ENCODE measurements at places on chromosomes 12 and 14. TPM values are rescaled to one million over a fixed set of nuclear protein-coding genes. Genes with fewer than 3 reads are reported as not detected.

DNA sequence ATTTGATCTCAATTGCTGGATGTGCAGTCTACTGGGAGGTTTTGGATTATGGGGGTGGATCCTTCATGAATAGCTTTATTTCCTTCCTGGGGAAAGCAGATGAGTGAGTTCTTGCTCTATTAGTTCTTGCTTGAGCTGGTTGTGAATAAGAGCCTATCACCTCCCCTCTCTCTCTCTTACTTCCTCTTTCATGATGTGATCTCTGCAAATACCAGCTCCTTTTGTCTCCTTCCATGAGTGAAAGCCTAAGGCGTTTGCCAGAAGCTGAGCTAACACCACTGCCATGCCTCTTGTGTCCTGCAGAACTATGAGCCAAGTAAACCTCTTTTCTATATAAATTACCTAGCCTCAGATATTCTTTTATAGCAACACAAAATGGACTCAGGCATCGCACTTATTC, 302.7 kb downstream of the CCER1 start:
- H3K4me1 ChIP-seq, result no peaks in the 10 kb centered on the region
- H3K27ac ChIP-seq, result no peak overlapping the region
- H3K4me3 ChIP-seq, result no peak overlapping the region

Gene C12orf50
- not detected for total RNA-seq

Gene GXYLT1
- 10.8 TPM for total RNA-seq

- H3K27me3 ChIP-seq, result no peaks in the 10 kb centered on the region
- H3K27ac ChIP-seq, result no peak overlapping the region
- H3K4me1 ChIP-seq, result no peaks in the 10 kb centered on the region
- no peak overlapping the region for H3K4me3 ChIP-seq
Observed at GRCh38 chr14:81276073-81277069, 55.6 kb upstream of the GTF2A1 start.

Gene EML1
- 148 TPM for total RNA-seq

GRCh38 chr12:131456301-131457027, 254.4 kb upstream of the SFSWAP start:
- H3K4me3 ChIP-seq, result no peak overlapping the region
- H3K27ac ChIP-seq, result no peak overlapping the region
- no peak for DNase-seq
- H3K4me1 ChIP-seq, result no peaks in the 10 kb centered on the region
- H3K36me3 ChIP-seq, result no peaks in the 10 kb centered on the region

Gene CCDC197
- not detected for total RNA-seq

- DNase-seq, result no peak
- no peaks in the 10 kb centered on the region for H3K4me1 ChIP-seq
- H3K27me3 ChIP-seq, result no peaks in the 10 kb centered on the region
- H3K27ac ChIP-seq, result no peak overlapping the region
- no peak overlapping the region for H3K4me3 ChIP-seq
Observed at GRCh38 chr12:54697851-54698250, 49.7 kb upstream of the DCD start.
